ENCODE measurements at places on chromosomes 16 and 17.
A peak's percentile ranks its signal among the peaks of the same experiment; 100 is the strongest.

- no peak for DNase-seq
These were observed 92.5 kb downstream of the SDK2 start for GRCh38 chr17:73551759-73552158.

DNA sequence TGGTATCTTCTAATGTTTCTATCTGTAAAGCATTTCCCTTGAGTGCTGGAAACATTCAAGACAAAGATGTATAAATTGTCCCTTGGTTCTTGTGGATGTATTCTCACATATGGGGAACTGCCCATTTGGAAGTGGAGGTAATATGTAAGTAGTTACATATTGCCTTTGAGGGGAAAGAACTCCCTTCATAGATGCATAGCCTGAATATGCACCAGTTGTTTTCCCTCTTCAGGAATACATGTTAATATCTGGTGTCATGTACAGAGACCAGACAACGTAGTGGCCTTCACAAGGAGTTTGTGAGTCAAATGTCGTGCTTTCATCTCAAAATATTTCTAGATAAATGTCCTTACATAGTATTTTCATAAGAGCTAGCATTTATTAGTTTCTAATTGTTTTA is 213.5 kb downstream of the BCAS3 start:
- DNase-seq = no peak

- DNase-seq = peak; percentile 54
These were observed 14.3 kb downstream of the CMTM4 start for GRCh38 chr16:66682271-66682670.

DNA sequence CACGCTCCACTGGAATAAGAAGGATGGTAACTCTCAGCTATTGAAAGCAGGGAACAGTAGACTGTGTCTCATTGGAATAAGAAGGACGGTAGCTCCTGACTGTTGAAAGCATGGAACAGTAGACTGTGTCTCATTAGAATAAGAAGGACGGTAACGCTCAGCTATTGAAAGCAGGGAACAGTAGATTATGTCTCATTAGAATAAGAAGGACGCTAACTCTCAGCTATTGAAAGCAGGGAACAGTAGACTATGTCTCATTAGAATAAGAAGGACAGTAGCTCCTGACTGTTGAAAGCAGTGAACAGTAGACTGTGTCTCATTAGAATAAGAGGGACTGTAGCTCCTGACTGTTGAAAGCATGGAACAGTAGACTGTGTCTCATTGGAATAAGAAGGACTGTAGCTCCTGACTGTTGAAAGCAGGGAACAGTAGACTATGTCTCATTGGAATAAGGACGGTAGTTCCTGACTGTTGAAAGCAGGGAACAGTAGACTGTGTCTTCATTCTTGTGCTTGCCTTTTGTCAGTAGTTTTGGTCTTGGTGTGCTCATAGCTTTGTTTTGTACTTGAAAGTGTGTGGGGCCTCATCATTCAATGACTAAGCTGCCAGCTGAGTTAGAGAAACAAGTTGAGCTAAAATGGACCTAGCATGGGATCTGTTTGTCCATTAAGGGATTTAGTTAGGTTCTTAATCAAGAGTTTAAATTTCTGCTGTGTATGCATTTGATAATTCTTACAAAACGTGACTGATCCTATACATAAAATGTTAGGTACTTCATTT is 58.5 kb downstream of the BANP start:
- no peak for DNase-seq

DNA sequence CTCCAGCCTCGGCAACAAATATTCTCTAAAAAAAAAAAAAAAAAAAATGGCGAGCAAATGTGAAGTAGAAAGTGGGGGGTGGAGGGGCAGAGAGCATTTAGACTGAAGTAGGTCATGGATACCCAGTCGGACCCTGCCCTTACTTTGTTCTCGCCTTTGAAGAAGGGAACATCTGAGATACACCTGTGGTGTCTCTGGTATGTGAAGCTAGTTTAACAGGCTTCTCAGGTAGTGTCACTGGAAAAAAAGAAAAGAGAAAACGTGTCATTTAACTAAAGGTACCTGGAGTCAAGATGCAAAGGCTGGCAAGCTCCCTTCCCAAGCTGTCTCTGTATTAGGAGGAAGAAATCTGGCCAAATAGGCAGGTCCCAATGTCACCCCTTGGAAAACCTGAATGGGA is 8.0 kb downstream of the FBF1 start:
- no peak for DNase-seq

DNA sequence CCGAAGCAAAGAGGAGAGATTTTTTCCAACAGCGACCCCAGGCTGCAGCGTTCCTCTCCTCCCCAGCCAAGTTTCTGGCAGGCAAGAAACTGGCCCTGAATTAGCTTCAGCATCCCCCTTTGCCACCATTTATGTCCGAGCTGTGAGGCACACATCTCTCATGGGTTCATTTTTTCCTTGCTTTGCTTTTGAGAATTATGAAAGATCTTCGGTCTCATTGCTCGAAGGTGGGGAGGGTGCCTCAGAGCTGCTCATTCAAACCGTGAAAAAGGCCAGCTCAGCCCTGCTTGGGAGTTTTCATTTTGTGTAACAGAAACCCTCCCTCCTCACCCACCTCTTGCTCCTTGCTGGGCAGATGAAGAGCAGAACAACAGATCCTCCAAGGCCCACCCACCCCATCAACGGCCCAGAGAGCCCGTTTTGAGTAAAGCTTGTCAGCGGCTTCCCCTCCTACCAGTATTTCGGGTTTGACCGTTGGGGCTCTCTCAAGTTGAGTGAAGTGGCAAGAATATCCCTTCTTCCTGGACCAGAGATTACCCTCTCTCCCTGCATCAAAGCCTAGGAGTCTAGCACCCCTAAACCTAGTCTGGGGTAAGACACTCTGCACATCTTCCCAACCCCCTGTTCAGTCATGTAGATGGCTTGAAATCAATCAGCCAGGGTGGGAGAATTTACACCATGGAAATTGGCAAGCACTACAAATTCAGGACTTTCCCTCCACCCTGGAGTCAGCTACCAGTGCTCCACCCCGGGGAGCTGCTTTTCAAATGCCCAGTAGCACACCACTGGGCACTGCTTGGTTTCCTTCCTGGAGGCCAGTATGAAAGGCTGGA is 1.8 kb downstream of the CCR7 start:
- DNase-seq = no peak

DNA sequence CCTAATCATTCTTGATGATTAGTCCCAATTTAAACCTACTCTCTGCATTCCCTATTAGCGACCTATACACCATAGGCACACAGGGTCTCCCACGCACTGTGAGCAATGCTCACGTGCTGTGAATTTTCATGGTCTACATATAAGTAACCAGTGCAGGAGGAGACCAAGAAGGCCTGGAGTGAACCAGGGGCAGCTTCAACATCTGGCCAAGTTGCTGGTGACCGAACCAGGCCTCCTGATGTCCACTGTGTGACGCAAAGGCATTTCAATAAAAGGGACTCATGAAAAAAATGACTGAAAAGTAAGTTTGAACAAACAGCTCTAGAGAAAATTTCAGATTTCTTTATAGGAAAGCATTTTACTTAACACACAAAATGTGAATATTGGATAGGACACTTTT is 107.0 kb downstream of the ZFHX3 start:
- no peak for DNase-seq

GRCh38 chr17:67138392-67138791 is 94.0 kb downstream of the CACNG1 start:
- no peak for DNase-seq

DNA sequence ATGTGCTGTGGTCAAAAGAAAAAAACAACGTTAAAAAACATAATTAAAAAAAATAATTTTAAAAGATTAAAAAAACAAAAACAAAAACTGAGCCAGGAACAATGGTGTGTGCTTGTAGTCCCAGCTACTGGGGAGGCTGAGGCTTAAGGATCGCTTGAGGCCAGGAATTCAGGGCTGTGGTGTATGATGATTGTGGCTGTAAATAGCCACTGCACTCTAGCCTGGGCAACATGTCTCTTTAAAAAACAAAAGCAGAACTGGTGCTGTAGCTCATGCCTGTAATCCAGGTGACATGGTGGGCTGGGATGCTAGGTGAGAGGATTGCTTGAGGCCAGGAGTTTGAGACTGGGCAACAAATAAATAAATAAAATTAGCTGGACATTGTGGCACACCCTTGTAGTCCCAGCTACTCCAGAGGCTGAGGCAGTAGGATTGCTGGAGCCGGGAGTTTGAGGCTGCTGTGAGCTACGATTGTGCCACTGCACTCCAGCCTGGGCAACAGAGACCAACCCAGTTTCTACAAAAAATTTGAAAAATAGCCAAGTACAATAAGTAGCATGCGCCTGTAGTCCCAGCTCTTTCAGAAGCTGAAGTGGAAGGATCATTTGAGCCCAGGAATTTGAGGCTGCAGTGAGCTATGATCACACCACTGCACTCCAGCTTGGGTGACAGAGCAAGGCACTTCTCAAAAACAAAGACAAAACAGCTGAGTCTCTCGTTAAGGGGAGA is 43.6 kb downstream of the NFATC3 start:
- DNase-seq = peak; percentile 57

DNA sequence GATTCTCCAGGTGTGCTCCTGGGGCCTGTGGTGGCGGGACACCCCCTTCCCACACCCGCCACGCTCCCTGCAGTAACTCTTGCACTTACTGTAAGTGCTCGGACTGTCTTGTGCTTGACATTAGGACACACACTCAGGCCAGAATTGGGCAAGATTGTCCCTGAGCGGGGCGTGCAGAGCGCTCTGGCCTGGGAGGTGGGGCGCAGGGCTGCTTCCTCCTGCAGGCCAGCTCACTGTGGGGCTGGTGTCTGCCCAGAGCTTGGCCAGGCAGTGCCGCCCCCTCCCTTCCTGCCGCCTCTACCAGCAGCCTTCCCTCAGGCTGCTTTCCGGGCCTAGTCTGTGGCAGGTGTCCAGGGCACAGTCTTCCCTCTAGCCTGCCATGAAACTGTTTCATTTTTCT is 6.1 kb upstream of the ATP6V0C start:
- DNase-seq = no peak

- no peak for DNase-seq
These were observed 1.7 kb downstream of the SMARCE1 start for GRCh38 chr17:40645943-40646342.

GRCh38 chr16:85088570-85089199 is 23.6 kb downstream of the CIBAR2 start:
- no peak for DNase-seq

GRCh38 chr17:72985882-72986720 is 106.4 kb downstream of the SLC39A11 start:
- peak; percentile 30 for DNase-seq

DNA sequence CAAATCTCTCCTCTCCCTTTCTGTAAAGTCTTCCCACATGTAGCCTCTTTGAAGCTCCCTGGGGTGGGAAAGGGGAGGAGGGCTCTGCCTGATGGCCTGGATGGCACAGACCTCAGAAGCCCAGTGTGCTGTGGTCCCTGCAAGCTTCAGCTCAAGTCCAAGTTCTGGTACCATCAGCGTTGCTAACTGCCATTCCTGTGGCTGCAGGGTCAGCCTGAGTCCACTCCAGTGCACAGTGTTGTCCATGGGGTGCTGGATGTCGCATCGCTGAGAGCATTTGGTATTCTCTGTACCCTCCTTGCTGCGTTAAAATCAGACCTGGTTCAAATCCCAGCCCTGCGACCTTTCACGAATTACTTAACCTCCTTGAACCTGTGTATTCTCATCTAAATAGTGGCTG is 105.1 kb downstream of the RAB11FIP4 start:
- no peak for DNase-seq

DNA sequence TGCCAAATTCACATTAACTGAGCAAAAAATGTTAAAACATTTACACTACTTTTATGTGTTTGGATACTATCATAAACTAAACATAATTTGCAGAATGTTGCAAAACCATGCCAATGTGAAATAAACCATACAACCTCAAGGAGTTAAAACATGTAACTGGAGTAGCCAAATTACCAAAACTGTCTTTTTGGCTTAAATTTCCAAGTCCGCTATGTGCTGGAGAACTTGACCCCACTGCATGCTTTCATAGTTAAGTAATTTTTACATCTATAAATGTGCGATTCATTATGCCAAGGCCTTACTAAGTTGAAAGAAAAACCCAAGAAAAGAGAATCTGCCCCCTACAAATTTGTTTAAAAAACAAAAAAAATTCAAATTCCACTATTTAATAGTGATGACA is 28.2 kb downstream of the BRD7 start:
- DNase-seq = peak; percentile 50

DNA sequence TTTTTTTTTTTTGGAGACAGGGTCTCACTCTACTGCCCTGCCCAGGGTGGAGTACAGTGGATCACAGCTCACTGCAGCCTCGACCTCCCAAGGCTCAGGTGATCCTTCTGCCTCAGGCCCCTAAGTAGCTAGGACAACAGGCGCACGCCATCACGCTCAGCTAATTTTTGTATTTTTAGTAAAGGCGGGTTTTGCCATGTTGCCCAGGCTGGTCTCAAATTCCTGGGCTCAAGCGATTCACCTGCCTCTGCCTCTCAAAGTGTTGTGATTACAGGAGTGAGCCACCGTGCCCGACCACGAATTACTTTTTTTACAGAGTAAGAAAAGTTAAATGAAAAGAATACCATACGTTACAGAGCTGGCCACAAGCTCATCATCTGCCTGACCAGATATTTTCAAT is 38.9 kb downstream of the AKAP10 start:
- no peak for DNase-seq

DNA sequence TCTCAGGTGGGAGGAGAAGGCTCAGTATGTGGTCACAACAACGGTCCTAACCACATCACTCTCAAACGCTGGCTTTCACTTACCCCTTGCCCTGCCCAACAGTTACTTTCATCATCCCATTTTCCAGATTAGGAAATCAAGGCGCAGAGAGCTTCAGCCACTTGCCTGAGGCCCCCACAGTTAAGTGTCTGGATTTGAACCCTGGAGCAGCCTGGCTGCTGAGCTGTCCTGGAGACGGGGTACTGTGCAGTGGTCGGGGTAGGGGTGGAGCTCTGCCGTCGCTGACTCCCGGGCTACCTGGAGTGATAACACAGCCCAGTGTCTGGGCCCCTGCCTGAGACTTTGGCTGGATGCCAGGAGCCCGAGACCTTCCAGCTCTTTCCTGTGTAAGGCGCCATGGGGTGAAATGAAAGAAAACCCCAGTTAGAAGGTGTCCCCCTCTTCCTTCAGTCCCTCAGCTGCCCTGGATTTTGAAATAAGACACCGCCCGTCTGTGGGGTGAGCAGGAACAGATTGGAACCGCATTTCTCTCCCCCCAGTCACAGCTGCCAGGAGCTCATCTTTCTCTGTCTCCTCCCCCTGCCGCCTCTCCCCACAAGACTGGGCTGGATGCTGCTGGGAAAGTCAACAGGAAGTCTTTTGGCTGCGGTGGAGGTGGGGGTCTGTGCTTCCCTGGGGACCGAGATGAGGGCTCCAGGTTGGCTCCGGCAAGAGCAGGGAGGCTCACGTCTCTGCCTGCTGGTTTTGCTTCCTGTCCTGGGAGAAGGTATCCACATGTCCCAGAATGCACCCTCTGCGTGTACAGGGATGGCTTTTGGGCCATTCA is 280.2 kb downstream of the SEC14L1 start:
- peak; percentile 86 for DNase-seq

DNA sequence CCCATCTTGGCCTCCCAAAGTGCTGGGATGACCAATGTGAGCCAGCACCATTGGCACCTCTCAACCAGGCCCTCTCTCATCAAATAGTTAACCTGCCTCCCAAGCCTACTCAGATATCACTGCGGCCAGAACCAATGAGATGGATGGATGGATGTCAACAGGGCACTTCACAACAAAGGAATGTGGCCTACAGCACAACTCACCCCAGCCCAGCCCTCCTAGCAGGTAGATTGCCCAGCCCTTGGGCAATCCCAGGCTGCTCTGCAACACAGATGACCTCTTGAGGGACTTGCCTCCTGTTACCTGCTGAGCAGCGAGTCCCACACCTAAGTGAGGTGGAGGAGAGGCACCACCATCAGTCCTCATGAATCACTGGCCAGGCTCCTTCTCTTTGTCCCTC is 22.6 kb upstream of the KIFC3 start:
- DNase-seq = no peak

- no peak for DNase-seq
These were observed 834 bp upstream of the STAT3 start for GRCh38 chr17:42389135-42389417.

All from astrocyte (in vitro differentiated cells and primary cell).